ENCODE measurements at places on chromosomes 2 and 18. TPM values are rescaled to one million over a fixed set of nuclear protein-coding genes. Genes with fewer than 3 reads are reported as not detected.

DNA sequence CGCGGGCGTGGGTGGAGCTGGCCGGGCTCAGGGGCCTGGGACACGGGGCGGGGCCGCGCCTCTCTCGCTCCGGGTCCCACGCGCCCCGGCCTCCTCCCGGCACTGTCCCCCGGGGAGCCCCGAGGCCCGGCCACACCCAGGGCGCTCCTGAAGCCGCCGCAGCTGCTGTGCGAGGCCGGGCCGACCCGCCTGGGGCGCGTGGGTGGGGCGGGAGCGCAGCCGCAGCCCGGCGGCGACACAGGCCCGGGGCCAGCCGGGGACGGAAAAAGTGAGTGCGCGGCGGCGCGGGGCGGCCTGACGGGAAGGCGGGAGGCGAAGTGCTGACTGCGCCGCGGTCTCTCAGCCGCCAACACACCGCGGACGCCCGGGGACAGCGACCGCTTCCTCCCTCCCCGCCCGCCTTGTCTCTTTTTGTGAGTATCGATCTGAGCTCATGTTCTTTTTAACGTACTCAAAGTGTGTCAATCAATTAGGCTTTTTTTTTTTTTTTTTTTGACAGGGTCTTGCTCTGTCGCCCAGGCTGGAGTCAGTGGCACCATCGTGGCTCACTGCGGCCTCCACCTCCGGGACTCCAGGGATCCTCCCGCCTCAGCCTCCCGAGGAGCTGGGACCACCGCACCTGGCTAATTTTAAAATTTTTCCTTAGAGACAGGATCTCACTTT lies 14.5 kb downstream of the PDCD1 start:
- DNase-seq, result peak; percentile 70

DNA sequence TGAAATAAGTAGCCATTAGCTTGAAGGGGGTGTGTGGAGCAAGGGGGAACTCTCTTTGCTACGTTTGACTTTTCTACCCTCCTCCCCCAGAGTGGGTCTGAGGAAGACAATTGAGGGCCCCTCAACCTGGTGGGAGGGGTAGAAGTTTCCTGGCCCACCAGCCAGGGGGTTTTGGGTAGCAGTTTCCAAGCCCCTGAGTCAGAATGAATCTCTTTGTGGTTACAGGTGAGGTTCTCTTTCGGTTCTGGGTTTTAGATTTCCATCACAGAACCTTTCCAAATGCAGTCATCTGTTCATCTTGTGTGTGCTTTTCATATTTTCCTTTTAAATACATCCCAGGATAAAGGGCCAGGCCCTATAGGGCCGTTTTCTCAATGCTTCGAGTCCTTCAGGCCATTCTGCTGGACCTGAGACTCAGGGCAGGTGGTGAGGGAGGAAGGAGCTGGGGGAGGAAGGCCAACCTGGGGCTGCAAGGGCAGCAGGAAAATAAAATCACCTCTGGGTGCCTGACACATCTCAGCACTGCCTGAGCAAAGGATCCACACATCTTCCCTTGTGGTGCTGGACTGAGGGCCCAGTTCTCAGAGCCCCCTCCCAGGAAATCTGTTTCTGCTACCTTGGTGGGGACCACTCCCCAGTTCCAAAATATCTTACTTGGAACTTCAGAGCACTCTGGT lies 4.7 kb downstream of the LBH start:
- no peak for DNase-seq

DNA sequence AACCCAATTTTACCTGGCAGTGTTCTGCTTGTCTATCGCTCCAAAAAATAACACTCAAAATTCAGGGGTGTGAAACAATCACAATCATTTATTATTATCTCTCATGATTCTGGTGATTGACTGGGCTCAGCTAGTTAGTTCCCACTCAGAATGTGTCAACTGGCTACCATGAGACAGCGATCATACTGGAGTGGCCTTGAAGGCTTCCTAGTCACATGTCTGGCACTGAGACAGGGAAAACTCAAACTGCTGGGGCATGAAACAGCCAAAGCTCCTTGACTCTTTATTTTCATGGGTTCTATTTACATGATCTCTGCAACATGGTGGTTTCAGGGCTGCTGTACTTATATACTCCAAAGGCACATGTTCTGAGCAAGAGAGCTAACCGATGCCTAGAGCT lies 6.2 kb upstream of the ANXA4 start:
- peak; percentile 51 for DNase-seq

SRD5A2 gene
- not detected for total RNA-seq

DNA sequence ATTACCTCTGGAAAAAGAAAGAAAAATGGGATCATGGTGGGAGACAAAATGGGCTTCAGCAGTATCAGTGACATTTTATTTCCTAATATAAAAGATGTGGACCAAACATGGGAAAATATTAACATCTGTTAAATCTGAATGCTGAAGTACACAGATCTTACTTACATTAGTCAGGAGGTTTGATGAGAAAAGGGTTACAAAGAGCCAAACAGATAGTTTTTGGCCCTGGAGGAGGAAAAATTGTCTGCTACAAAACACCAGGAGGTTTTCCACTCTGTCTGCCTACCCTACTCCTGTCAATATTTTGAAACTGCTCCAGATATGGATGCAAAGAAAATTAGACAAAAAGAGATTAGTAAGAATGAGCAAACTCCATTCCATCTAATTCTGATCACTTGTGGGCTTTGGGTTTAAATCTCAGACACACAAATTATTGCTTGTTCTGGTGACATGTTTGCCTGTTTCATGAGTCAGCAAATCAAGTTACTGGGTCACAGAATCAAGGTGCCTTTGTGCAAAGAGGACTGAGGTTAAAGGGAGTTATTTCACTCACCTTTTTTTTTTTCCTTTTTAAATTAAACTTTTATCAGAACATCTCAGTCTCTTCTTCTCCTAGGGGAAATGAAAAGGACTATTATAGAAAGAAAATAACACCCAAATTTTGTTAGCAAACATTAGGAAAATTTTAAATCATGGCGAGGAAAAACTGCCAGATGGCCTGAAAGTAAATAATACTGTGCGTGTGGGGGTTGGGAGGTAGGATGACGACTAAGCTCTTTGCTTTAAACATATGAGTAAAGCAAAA lies 87.0 kb upstream of the SPATS2L start:
- DNase-seq, result no peak

Measured in adrenal gland (tissue), 19 donors.